ENCODE measurements at places on chromosomes 7 and 10.

DNA sequence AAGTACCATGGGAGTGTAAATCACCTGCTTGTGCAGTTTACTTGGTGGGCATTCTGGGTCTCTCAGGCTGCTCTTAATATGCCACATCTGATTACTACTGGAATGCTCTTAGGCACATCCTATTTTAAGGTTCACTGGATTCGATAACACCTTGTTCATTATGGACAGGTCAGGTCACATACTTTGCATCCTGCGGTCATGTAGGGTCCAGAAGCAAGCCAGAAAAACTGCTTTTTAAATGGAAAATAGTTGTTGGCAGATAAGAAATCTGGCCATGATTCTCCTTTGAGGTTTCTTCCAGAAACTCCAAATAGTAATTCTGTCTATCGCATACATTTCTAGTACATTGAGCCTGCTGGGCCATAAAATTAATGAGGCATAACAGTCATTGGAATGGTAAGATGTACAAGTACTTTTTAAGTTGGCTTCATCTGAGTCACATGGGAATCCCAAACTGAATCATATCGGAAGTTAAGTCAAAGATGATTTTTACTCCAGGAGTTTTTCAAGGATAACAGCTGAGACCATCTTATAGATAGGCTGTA, 371.9 kb downstream of the LRRTM3 start:
- no peak for DNase-seq

- no peak for DNase-seq
Observed at GRCh38 chr7:135434047-135434446, 75.9 kb downstream of the CNOT4 start.

DNA sequence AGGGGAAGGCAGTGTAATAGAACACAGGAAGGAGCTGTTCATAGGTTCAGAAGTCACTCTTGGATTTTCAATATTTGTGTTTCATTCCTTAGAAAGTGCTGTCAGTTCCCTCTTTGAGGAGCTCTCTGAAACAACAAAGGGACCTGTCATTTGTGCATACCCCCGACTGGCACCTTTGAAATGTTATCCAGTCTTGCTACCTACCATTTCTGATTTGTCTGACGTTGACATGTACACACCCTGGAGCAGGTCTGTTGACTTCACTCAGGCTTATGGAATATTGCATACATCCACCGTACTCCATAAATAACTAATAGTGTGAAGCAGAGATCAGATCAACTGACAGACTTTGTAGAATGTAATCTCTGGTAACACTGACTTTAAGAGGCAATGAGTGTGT, 189.8 kb downstream of the DPP6 start:
- DNase-seq, result no peak

GRCh38 chr10:71371750-71372166, 25.0 kb upstream of the CDH23 start:
- DNase-seq, result no peak

GRCh38 chr7:111424768-111425167, 137.5 kb downstream of the IMMP2L start:
- DNase-seq, result no peak

- DNase-seq, result no peak
Observed at GRCh38 chr10:108166401-108166800, 1001.9 kb upstream of the SORCS1 start.

- DNase-seq, result no peak
Observed at GRCh38 chr7:826230-826917, 5.9 kb upstream of the SUN1 start.

DNA sequence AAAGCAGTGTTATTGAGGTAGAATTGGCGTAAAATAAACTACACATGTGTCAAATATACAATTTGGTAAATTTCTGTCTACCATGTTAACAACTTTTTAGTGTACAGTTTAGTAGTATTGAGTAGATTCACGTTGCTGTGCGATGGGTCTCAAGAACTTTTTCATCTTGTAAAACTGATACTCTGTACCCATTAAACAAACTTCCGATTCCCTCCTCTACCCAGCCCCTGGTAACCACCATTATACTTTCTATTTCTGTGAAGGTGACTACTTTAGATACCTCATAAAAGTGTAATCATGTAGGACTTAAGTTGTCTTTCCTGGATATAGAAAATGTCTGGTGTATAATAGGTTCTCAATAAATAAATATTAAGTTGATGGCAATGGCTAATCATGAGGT, 408.5 kb upstream of the POT1 start:
- no peak for DNase-seq

DNA sequence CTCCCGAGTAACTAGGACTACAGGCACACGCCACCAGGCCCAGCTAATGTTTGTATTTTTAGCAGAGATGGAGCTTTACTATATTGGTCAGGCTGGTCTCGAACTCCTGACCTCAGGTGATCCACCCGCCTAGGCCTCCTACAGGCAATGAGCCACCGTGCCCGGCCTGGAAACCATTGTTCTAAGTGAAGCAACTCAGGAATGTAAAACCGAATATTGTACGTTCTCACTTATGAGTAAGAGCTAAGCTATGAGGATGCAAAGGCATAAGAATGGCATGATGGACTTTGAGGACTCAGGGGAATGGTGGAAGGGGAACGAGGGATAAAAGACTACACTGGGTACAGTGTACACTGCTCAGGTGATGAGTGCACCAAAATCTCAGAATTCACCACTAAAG, 235.1 kb upstream of the AUTS2 start:
- no peak for DNase-seq

DNA sequence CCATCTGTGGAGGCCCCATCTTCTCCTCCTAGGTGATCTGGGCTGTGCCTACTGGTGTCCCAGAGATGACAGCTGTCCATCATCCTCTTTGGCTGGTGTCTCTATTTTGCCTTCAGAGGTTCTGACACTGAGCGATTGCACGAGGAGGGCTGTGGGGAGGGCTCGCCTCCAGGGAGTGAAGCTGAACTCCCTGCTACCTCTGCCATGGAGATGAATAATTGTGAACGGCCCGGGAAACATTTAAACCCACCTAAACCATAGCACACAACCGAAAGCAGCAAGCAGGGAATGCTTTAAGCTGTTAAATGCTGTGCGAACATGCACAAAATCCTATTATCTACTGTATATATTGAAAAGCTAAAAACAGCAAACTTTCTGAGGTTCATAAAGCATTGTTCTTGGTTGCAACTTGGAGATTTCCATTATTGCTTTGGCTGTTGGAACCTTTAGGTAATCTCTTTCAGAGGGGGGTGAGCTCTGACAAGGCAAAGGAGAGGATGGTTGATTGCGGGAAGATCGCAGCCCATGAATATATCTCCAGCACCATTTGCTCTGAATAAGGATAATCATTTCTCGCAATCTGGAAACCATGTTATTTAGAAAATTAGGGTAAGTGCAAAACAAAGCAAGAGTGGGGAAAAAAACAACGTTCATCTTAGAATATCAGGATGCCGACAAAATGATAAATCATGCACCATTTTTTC, 507.6 kb downstream of the GALNT17 start:
- DNase-seq, result no peak

GRCh38 chr10:92156874-92157773, 133.8 kb downstream of the CPEB3 start:
- DNase-seq, result no peak

DNA sequence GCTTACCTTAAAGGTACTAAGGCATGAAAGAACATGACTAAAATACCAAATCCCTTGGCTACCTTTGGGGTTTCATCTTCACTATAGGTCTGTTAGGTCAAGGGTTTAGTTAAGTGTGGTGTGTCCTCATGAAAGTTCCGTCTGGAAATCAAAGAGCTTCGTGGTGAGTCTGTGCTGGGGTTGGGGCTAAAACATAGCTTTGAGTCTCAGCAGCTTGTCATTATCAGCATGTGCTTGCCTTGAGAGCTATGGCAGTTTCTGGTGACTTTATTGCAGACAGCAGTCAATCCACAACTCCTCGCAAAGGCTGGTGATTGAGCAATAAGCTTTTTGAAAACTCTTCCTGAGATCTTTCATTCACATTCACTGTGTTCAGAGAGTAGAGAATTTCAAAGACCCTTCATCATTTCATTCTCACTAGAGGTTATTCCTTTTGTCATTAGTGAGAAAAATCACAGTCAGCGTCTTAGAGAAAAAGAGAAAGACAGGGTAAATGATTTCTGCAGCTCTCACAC, 53.2 kb upstream of the CCDC6 start:
- no peak for DNase-seq

- no peak for DNase-seq
Observed at GRCh38 chr7:134619627-134620331, 26.9 kb upstream of the BPGM start.

GRCh38 chr7:33762151-33762910, 143.0 kb upstream of the BMPER start:
- no peak for DNase-seq

DNA sequence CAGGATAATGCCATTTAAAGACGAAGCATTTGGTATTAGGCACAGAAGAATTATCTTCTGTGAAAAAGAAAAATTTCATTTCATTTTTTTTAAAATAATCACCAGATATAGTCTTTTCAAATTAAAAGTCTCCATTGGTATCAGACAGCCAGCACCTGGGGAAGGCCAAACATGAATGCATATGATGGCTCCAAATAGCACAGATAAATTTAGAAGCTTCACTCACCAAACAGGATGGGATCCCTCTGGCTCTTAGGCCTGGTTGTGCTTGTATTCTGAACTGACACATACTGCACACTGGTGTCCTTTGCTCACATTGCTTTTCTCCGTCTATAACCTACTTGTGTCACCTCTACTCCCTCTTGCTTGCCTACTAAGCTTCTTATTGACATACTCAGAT, 169.5 kb upstream of the CHRM2 start:
- DNase-seq, result no peak

DNA sequence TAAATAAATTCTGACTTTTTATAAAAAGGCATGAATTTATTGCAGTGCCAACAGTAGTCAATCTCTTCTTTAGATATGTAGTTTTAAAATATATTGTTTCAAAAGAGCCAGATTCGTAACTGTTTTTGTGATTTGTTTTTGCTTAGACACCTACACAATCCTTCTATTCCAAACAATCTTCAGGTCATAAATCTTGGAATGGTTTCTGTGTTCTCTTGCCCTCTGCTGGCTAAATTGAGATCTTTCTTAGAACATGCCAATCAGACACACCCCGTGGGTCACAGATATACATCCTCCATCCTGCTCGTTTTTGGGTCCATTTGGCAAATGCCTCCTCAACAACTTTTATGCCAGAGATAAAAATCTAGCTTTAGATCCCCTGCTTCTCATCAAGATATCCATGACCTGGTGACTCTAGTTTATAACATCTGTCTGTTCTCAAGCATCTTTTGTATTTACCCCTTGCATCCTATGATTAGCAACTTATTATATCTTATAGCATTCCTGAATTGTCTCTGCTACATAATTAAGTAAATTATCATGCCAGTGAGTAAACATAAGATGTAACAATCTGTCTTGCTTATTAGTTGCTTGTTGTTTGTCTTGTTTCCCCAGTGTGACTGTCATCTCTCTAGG, 35.3 kb upstream of the IFRD1 start:
- no peak for DNase-seq

DNA sequence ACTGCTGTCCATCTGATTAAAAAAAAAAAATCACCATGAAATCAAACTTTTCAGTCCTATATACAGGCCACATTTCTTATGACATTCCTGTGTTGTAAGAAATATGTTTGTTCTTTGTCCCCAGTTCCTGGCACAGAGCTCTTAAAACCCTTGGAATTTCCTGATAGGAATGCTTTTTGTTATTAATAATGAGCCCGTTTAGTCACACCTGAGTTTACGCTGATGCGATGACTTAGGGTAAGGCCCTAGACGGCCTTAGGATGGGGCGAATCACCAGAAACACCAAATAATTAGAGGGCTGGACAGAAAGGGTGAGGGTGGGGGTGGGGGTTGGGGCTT, 17.5 kb downstream of the TSPAN15 start:
- no peak for DNase-seq

- DNase-seq, result no peak
Observed at GRCh38 chr10:76492678-76493472, 1061.5 kb downstream of the LRMDA start.

DNA sequence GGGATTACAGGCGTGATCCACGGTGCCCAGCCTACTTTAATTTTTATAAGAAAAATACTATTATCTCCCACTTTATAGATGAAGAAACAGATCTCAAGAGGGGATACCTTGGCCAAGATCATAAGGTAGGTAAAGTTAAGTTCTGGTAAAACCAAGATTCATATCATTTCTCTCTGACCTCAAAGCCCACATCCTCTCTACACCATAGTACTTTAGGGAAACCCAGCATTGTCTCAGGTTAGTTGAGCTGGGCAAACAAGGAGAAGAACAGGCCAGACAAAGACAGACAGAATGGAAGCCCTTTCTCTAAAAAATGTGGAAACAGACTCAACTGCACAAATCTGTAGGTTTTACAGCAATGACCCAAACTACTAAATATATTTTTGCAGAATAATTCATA, 197.7 kb upstream of the FRMD4A start:
- no peak for DNase-seq

GRCh38 chr10:44697116-44697515, 214.0 kb upstream of the TMEM72 start:
- DNase-seq, result no peak

GRCh38 chr10:112801748-112802147, 148.3 kb upstream of the TCF7L2 start:
- DNase-seq, result no peak

- no peak for DNase-seq
Observed at GRCh38 chr10:102268375-102268888, 23.1 kb downstream of the GBF1 start.

- no peak for DNase-seq
Observed at GRCh38 chr10:71280216-71280615, 38.8 kb upstream of the SLC29A3 start.

DNA sequence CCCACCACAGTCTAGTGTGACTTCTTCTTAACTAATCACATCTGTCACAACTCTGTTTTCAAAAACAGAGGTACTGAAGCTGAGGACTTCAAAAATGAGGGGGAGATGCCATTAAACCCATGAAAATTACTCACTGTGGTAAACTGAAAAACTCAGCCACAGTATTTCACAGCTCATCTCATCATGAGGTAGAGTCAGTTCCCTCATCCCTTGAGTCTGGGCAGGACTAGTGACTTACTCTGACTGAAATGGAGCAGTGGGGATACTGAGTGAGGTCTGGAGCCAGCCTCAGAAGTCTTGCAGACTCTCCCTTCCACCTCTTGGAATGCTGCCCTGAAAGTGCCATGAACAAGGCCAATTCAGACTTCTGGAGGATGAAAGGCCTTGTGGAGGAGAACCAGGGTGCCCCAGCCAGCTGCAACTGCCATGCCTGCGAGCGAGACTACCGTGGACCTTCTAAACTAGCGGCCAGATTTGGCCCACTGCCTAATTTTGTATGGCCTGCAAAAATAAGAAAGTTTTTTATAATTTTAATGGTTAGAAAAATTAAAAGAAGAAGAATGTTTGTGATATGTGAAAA, 24.7 kb upstream of the ANKRD1 start:
- peak; percentile 5 for DNase-seq
